GM18507 (cell line): ENCODE measurements at places on chromosomes 4 and X.

DNA sequence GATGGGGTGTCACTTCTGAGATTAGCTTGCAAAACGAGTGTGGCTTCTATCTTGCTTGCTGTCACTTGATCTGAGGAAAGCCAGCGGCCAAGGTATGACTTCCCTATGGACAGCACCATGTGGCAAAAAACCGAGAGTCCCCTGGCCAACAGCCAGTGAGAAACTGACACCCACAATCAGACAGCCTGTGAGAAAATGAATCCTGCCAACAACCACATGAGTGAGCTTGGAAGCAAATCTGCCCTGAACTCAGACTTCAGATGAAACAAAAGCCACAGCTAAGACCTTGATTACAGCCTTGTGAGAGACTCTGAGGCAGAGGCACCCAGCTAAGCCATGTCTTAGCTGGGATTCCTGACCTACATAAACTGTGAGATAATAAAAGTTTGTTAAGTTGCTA lies 45.5 kb downstream of the PPP1R2C start:
- DNase-seq: no peak

DNA sequence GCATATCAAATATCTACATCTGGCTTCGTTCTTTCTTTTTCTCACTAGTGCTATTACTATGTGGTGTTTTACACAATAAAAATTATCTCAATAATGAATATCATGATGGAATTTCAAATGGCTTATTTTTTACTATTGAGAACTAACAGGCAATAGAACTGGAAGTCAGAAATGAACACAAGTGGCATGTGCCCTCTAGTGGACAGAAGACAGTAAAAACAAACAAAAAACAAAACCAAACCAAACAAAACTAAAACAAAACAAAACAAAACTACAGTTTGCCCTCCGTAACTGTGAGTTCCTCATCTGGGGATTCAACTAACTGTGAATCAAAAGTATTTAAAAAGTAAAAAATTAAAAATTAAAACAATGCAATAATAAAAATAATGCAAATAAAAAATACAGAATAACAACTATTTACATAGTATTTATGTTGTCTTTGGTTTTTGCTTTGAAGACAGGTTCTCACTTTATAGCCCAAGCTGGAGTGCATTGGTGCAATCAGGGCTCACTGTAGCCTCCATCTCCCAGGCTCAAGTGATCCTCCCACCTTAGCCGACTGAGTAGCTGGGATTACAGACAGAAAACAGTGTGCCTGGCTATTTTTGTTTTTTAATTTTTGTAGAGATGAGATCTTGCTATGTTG lies 195.6 kb upstream of the TACR3 start:
- DNase-seq: no peak

DNA sequence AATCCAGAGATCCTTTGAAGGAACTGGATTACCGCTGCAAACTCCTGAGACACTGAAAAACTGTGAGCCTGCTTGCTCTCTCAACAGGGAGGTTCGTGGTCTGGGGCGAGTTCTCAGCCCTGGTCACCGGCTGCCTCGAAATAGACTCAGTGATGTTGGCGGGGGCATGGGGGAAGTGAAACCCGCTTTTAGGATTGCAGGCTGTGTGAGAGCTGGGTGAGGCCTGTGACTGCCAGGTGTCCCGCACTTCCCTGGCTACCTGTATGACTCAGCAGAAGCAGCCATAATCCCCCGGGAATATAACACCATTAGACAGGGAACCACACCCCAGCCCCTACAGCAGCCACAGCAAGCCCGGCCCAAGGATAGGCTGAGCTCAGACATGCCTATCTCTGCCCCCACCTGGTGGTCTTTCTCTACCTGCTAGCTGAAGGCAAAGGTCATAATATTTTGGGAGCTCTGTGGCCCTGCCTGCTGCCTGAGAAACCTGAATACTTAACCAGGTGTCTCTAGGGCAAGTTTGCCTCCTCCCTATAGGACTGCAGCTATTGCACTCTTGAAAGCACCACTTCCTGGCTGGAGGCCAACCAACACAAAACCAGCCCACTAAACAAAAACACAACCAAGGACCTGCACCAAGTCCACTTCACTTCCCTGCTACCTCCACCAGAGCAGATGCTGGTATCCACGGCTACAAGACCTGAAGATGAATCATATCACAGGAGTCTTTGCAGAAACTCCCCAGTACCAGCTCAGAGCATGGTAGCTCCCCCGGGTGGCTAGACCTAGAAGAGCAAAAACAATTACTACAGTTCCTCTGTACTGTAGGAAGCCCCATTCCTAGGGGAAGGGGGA lies 202.0 kb downstream of the RRAGB start:
- no peak for DNase-seq

GRCh38 chrX:38079463-38079862 lies 73.1 kb downstream of the SYTL5 start:
- DNase-seq: no peak

- no peak for DNase-seq
Measured at GRCh38 chrX:17814557-17814956, 46.5 kb downstream of the RAI2 start.

- no peak for DNase-seq
Measured at GRCh38 chr4:25783943-25784342, 78.8 kb downstream of the SEL1L3 start.

GRCh38 chr4:36312511-36312910 lies 31.1 kb downstream of the DTHD1 start:
- DNase-seq: no peak

DNA sequence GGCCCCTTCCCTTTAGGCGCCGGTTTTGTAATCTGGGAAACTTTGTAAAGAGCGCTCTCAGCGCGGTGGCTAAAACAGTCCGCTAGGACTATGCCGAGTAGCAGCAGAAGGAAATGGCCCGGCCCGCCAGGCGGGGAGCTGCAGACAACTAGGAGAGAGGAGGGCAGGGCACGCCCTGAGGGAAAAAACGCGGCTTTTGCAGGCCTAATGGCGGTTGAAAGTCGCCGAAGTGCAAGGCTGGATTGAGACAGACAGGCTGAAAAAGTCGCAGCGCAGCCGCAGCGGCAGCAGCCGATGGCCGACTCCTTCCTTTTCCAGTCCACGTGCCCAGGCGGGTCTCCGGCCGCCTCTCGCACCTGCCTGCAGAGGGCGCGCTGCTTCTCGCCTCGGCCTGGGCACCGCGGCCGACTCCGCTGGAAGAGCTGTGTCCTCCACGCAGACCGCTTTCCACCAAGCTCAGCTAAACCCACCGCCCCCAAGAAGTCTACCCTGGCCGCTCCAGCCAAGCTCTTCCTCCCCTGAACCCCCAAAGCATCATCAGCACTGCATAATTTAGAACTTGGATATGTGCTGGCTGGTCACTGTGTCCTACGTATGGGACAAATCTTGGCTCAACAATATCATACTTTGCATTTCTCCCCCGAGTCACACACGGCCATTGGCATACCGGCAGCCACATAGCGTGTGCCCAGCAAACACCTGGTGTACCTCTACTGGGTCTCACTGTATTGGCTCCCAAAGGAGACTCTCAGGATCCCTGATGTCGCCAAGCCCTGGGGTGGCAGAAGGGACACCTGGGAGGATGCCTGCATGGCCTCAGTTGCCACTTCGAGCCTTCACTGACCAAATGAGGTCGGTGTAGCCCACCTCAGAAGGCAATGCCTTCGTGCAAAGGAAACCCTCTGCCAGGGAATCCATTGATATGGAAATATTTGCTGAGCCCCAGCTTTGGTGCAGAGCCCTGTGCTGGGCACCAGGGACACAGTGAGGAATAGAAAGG lies 14.5 kb downstream of the SLC25A5 start:
- no peak for DNase-seq

- no peak for DNase-seq
Measured at GRCh38 chr4:165048170-165048569, 5.5 kb upstream of the TRIM75 start.

- no peak for DNase-seq
Measured at GRCh38 chr4:145931403-145931802, 7.2 kb downstream of the ZNF827 start.

- no peak for DNase-seq
Measured at GRCh38 chrX:8897259-8897658, 96.1 kb upstream of the FAM9A start.

DNA sequence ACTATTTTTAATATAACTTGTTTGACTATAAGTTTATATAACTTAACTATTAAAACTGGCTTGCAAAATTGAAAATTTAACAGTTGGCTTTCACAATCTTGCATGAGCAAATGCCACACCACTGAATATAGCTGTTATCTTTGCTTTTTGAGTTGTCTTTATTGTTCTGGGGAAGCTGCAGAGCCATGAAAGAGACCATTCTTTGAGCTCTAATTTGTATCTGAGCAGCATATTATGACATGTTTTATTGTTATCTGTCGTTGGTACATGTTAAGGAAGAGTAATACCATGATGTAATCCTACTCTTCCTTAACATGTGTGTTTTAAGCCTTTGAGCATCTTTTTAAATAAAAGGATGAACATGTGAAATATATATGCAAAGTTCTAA lies 97.1 kb upstream of the ANK2 start:
- no peak for DNase-seq

GRCh38 chr4:152430507-152430906 lies 105.4 kb downstream of the FBXW7 start:
- DNase-seq: no peak

DNA sequence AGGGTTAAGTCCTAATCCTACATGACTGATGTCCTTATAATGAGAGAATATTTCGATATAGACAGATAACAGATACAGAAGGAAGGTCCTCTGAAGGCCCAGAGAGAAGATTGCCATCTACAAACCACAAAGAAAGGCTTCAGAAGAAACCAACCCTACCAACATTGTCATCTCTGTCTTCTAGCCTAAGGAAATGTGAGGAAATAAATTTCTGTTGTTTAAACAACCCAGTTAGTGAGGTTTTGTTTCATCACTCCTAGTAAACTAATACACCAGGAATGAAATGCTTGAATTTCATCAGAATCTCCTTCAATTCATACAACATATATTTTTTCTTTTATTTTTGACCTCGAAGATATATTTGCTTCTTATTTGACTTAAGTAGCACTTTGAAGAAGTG lies 1527.8 kb downstream of the STIM2 start:
- DNase-seq: no peak
